Cortex of kidney (tissue), 1 donor: ENCODE measurements at places on chromosomes 11 and 22.

GRCh38 chr11:61948505-61948904 is 1.6 kb upstream of the BEST1 start:
- no peak for DNase-seq

DNA sequence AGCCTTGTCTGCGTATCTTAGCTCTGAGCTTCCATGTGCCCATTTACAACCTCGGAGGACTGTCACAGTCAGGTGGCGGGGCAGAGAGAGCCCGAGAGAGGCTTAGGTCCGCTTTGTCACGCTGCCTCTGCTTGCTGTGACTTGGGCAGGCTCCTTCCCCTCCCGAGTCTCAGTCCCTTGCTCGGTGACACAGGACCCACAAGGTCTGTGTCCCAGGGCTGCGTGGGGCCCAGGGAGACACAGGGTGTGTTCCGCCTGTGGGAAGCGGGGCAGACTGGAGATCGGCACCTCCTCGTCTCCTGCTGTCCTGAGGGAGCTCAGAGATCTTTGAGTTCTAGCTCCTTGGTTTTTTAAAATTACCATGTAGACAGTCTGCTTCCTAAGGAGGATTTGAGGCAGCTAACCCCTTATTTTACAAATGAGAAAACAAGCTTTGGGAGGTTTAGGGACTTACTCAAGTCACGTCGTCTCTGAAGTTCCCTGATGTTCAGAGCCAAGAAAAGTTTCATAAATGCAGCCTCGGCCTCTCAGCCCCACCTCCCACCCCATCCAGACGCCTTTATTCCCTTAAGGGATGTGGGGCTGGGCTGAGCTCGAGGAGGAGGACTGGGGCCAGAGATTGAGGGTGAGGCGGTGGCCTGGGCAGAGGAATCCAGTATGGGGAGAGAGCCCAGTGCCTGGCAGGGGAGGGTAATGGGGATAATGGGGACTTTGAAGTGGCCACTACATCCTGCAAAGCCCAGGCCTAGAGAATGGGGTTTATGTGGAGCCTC is 103.6 kb downstream of the NECTIN1 start:
- DNase-seq: no peak

DNA sequence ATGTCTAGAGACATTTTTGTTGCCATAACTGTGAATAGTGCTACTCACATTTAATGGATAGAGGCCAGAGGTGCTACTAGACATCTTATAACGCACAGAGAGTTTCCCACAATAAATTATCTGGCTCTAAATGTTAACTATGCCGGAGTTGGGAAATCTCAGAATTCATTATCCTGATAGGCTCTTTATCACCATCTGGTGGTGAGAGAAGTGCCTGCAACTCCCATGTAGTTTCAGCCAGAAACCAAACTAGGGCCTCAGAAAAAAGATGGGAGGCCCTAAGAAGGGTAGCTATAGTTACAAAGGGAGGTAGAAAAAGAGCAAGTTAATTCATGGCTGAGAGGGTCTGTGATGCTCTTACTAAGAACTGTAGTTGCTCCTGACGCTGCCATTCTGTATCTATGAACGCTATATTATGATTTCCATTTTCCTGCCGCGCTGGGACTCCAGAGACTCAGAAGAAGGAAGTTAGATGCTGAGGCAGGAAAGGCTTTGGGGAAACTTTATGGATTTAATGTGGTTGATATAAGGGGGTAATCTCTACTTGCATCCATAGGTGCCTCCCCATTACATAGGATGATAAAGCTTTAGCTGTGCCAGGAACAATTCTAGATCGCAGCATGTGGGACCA is 22.9 kb upstream of the MRPL17 start:
- no peak for DNase-seq

DNA sequence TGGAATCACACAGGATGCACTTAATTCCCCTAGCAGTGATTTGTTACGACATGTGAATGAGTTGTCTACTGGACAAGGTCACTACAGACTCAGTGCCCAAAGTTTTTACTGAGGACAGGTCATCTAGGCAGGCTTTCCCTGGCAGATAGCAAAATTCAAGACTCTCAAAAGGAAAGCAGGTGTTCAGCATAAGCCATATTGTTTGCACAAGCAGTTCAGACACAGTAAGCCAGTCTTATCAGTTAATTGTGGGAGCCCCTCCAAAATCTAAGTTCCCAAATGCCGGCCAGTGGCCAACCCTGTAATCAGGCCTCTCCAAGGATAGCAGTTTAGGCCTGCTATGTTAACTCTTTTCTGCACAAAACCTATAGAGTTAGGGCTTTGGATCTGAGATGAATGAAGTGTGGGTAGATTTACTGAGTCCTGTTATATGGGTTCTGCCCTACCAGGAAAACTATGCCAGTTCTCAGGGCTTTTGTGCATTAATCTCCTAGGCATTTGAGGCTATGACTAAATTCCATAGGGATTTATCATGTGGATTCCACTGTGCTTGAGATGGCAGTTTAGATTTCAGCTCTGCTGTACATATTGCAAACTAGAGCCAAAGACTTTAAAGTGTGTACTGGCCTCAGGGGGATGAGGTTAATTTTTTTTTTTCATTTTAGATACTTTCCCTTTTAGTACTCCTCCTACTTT is 4.8 kb upstream of the ARHGEF12 start:
- DNase-seq: no peak

DNA sequence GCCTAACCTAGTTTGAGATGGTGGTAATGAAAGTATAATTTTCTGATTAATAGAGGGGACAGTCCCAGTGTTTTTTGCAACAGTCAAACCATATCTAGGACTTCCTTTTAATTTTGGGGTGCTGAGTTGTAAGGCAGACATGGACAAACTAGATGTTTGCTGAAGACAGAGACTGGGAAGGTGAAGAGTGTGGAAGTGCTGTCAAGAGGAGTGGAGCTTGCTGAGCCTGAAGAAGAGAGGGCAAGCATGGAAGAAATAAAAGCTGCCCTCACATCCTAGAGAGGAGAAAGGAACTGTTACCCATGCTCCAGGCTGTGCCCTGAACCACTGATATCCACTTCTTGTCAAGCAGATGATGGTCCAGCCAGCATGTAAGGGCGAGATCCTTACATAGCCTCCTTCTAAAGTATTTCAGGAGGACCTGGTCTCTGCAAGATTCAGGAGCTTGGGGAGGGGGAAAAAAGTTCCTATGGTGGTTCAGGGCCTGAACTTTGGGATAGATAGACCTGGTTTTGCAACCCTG is 51.4 kb downstream of the PRR5L start:
- DNase-seq: no peak

- DNase-seq: no peak
Observed at GRCh38 chr11:62024936-62025486, 57.6 kb upstream of the FTH1 start.

- no peak for DNase-seq
Observed at GRCh38 chr22:36925388-36926290, 12.2 kb downstream of the CSF2RB start.

GRCh38 chr11:34936945-34937629 is 20.7 kb downstream of the PDHX start:
- DNase-seq: no peak

DNA sequence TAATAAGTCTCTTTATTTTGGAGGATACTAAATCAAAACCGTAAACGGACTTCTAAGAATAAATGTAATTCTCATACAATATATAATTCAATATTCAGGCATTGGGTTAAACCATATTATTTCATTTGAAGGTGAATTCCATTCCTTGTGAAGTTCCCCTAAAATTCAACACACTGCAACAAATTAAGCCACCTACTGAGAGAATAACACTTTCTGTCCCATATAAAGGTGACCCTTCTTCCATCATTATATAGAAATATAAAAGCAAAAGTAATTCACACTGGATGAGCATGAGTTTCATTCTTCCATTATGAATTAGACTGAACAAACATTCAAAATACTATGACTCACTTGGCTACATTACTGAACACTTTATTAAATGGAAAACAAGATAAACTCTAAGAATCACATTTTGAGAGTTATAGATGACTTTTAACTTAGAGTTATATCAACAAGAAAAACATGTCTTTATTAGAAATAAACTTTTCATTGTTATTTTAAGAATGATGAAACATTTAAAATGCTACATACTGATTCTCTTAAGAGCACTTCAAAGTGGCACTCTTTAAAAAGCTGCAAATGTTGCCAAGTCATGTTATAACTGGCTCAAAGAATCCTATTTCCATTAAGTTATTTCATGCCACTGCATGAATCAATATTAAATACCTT is 2.8 kb downstream of the SESN3 start:
- no peak for DNase-seq

DNA sequence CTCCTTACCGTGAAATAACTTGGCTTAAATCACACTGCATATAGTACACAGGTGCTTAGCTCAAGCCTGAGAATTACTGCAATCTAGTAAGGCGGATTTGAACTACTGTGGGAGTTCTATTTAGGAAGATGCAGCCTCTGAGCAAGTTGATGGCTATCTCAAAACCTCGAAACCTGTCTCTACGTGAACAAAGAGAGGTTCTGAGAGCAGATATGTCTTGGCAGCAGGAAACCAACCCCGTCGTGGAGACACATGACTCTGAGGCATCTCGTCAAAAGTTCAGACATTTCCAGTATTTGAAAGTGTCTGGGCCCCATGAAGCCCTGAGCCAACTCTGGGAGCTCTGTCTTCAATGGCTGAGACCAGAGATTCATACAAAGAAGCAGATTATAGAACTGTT is 5.9 kb downstream of the ZNF215 start:
- no peak for DNase-seq

DNA sequence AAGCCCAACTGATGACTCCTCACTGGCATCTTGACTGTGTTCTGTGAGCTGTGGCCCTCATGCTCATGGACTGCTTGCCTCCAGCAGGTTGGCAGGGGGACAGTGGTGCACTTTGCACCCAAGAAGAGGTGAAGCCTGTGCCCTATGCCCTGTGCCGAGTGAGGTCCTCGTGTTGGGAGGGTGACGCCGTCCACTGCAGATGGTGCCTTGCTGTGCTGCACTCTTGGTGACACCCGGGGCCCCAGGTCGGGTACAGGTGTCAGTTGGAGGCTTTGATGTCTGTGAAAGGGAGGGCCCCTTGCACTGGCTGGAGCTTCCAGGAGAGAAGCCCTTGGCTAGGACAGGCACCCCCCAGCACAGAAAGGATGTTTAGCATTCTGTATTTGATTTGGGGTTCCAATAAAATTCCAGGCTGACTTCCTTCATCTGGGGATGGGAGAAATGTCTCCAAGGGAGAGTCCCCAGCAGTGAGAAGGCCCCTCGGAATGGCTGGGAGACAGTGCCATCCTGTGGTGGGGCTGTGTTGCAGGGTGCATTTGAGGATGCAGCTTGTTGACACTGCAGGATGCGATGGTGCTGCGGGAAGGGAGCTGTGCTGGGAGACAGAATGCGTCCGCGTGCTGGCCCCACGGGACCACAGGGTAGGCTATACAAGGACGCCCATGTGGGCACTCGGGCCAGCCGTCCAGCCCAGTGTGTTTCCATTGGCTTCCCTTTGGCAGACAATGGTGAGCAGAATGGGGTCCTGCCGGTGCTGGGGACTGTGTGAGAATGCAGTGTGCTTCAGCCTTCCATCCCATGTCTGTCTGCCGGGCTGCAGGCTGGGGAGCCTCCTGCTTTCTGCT is 2.5 kb upstream of the ZDHHC8 start:
- DNase-seq: no peak
